NCI-H2171 (cell line): ENCODE measurements at places on chromosomes 6 and 20.

DNA sequence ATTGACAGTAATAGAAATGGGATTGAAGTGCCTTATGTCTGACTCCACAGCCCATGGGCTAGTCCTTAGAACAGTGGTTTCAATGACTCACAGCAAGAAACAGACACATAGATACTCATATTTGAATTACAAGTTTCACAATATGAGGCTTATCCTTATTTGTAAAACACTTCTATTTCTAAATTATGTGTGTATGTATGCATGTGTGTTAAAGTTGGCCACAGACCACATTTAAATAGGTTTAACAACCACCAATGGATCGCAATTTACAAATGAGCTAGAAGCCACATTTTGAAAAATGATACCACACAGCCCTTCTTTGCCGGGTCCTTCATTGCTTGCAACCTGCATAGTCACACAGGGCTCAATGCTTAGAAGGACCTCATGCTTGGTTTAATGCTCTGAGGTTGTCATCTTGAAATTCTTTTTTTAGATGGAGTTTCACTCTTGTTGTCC is 157.8 kb upstream of the PREP start:
- DNase-seq, result no peak

DNA sequence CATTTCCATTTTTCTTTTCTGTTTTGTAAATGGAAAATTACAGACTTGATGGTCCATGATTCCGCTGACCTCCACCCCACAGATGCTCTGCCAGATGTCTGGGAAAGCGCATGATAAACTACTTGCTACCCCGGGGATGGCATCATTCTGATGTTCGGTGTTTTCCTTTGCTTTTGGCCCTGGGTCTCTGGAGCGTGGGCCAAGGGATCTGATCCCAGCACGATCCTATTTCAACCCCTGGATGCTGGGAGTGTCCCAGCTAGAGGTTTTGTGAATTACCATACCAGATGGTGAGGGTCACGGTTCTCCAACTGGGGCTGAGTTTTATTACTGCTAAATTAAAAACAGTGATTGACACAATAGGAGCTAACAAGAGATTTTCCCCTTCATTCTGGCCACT is 25.2 kb upstream of the MYLIP start:
- DNase-seq, result peak; percentile 61

- no peak for DNase-seq
Measured at GRCh38 chr20:45366631-45367030, 3.7 kb downstream of the SYS1 start.

- no peak for DNase-seq
Measured at GRCh38 chr20:45506398-45506797, 9.0 kb downstream of the SPINT3 start.

DNA sequence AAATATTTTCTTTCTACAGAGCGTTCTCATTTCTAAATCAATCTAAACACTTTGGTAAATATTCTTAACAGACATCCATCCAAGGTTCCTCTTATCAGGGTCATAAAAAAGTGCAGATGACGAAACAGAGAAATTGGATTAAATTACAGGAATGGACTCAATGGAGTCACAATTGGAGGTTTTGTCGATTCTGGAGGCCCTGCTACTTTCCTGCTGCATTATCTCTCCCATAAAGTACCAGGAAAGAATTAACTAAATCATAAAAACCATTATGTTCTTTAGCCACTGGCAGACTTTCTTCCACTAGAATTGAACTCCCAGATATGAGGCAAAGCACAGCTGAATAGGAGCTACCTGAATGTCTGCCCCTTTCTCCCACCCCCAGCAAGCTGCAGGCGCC is 610.6 kb downstream of the HDGFL1 start:
- no peak for DNase-seq

GRCh38 chr20:50587291-50587961 is 77.2 kb downstream of the PTPN1 start:
- DNase-seq, result no peak

DNA sequence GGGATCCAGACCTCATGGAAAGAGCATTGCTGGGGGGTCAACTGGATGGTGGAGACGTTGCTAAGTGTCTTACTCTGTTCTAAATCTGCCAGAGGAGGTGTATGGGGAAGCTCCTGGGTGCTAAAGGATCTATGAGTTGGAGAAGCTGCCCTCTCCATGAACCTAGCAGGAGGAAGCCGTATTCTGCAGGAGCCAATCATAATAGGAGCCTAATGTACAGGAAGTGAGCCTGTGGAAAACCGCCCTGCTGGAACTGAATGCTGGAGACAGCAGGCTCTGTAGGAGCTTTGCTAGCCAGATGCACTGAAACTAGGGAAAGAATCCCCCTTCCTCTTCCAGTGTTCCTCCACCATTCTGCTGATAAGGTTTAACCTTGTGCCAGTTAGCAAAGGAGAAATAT is 10.9 kb downstream of the CASP8AP2 start:
- no peak for DNase-seq

GRCh38 chr20:54026295-54027064 is 43.9 kb downstream of the BCAS1 start:
- no peak for DNase-seq

- DNase-seq, result no peak
Measured at GRCh38 chr6:127561660-127562059, 15.3 kb upstream of the C6orf58 start.

DNA sequence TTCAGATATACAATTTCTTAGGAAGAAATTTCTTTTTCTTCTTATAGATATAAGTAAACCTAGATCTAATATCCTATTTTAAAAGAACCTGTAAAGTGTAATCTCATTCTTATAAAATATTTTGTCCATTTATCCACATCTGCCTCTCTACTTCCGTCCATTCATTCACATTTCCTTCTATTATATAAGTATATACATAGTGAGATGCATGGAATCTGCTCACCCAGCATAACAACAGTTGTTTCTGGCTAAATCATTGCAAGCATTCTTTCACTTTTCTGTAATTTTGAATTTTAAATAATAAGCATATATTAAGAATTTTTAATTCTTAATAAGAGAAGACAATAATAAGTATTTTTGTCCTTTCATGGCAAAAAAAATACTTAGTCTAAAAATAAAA is 45.4 kb downstream of the CEP162 start:
- DNase-seq, result no peak

GRCh38 chr6:158290040-158290439 is 22.2 kb upstream of the TULP4 start:
- DNase-seq, result no peak

DNA sequence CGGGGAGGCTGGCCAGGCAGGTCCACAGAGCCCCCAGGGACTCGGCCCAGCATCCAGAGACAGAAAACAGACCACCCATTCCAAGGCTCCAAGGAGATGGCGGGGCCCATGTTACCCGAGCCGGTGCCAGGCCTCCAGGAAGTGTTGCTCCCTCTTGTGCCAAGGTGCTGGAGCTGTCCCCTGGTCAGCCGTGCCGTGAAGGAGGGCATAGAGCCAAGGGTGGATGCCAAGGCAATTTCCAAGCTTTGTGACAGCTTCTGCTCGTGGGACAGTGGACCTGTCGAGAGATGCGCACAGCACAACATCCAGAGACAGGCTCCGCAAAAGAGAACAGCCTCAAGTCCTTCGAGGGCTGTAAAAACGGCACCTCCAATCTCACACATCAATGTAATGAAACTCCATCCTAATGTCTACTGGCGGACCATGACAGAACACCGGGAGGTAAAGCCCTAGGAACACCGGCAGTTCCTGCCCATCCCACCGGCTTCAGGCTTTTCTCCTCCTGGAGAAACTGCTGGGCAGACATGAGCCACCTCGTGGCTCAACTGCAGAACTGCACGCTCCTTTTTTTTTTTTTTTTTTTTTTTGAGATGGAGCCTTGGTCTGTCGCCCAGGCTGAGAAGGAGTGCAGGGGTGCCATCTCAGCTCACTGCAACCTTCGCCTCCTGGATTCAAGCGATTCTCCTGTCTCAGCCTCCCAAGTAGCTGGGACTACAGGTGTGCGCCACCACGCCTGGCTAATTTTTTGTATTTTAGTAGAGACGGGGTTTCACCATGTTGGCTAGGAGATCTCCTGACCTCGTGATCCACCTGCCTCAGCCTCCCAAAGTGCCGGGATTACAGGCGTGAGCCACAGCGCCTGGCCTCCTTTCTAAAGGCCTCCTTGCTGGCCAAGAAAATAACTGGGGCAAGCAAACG is 30.9 kb upstream of the AVP start:
- peak; percentile 62 for DNase-seq

DNA sequence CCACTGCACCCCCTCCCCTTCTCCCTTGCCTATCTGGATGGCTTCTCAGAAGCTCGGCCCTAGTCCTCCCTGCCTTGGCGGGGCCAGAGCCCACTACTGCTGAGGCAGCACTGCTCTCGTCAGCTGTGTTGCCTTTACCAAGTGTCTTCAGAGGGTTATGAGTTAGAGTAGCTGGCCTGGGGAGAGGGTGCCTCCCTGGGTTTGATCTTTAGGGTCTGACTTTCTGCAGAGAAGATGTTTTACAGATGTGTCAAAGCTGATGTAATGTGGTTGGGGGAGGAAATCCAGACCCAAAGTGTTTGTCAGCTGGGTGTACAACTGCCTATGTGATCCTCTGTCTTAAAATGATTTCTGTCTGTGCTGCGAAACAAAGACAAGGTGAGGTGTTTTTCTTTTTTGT is 30.4 kb upstream of the PI16 start:
- DNase-seq, result no peak

GRCh38 chr20:37939701-37940560 is 37.0 kb downstream of the VSTM2L start:
- DNase-seq, result peak; percentile 60

GRCh38 chr6:38322138-38322537 is 317.6 kb downstream of the BTBD9 start:
- no peak for DNase-seq

GRCh38 chr6:32109114-32109764 is at the start of gene TNXB:
Gene TNXB (minus strand): TSS chr6:32109338. CDS start chr6:32098198, 11,140 bp downstream.
- DNase-seq, result no peak

DNA sequence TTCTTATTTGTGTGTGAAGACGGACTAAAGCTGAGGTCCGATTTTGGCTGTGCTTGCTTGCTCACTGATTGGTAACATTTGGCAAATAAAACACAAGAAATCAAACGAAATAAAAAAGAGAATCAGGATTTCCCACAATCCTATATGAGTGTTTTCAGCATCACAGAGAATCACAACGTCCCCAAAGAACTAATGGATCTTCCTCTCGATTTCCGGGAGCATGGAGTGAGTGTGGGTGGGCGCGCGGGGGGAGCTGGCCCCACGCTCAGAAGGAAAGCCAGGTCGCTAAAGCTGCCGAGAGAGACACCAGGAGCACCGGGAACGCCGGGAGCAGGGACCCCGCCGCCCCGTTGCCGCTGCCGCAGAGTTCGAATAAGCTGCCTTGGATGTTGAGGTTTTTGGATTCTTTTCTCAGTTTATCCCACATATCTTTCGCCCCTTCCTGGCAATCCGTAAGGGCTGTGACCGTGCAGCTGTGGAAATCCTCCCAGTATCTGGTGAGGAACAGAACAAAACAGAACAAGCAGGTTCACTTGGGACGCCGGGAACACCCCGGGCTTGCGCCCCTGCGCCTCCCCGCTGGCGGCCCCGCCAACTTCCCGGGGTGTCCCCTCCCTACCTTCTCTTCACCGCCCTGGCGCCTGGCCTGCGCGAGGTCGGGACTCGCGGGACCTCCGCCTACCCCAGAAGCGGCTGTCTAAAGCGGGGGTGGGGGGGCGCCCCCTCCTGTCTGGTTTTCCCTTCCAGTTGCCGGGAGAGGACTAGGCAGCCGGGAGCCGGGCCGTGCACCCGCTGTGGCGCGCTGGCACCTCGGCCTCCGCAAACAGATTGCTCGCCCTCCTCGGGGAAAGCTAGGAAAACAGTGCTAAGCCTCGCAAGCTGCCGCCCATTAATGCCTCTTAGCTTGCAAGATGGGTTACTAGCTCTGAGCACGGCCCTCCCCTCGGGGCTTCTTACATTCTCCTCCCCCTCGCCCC is 7.7 kb downstream of the NRN1 start:
- peak; percentile 4 for DNase-seq

DNA sequence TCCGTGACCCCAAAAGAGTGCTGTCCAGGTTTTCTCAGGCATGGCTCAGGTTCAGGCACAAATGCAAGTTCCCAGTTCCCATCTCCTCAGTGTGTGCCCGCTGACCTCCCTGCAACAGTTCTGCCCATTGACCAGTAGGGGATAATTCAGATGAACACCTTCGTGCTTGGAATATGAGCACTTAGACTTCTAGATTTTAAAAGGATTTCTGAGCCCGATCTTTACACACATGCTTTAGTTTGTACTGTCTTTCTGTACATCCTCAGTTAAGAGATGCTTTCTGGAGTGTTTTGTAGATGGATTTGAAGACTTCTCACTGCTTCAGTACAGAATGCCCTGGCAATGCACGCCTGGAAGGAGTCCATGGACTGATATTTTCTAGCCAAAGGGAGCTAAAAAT is 239.6 kb upstream of the PLCB4 start:
- no peak for DNase-seq

DNA sequence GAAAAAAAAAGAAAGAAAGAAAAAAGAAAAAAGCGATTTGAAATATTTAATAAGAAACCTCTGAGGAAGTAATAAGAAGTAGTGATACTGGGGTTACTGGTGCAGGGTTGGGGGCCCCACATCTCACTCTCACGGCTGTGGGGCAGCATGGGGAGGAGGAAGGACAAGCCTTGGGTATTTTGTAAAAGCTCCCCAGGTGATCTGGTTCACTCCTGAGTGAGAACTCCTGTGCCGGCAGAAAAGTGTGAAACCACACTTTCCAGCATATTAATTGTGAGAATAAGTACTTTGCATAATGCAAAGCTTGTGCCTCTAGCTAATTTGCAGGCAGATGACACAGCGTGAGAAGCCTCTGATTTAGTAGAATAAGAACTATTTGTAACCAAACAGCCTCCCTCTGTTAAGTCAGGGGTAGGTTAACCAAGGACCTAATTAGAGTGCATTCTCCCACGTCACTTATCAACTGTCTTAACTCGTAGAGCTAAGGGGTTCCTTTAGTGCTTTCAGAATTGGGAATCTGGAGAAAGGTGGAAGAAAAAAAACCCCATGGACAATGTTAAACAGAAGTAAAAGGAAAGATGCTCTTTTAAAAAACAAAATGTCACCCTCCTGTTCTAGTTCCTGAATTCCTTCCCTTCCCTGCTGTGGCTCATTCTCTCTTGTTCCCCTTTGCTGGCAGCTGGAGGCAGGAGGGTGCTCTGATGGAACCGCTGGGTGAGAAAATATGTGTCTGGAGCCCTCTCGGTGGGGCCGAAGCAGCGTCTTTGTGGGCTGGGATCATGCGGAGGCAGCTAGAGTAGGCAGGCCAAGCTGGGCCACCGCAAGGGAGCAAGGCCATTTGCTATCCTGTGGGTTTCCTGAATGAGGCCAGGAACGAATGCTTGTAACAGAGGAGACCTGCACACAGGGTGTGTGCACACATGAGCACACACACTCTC is 108.7 kb downstream of the FYN start:
- no peak for DNase-seq
